ENCODE measurements at places on chromosomes 4 and X. TPM values are rescaled to one million over a fixed set of nuclear protein-coding genes. Genes with fewer than 3 reads are reported as not detected.
A peak's percentile ranks its signal among the peaks of the same experiment; 100 is the strongest.

DNA sequence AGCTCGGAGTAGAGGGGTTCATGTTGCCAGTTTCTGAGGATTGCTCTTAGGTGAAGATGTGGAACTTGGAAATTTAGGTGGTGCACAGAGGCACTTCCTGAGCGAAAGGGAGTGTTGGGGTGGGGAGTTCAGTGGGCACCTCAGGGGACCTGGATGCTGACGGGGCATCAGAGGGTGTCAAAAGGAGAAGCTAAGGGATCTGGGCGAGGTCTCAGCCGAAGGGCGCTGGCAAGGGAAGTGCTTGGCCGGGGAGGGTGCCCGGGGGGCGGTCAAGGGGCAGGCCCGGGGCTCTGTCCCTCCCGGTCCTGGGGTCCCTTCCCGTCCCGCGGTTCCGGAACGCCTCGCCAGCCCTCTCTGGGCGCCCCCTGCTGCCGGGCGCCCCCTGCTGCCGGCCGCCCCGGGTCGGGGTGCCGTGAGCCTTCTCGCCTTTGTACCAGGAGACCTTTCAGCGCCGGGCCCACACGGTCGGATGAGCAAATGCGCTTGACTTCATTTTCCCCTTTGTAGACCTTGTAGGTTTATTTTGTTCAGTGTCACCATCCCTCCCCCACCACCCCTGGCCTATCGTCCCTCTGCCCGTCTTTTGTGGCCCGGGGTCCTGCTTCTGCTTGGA, 3.0 kb upstream of the PHOX2B start:
- no peak for DNase-seq

DNA sequence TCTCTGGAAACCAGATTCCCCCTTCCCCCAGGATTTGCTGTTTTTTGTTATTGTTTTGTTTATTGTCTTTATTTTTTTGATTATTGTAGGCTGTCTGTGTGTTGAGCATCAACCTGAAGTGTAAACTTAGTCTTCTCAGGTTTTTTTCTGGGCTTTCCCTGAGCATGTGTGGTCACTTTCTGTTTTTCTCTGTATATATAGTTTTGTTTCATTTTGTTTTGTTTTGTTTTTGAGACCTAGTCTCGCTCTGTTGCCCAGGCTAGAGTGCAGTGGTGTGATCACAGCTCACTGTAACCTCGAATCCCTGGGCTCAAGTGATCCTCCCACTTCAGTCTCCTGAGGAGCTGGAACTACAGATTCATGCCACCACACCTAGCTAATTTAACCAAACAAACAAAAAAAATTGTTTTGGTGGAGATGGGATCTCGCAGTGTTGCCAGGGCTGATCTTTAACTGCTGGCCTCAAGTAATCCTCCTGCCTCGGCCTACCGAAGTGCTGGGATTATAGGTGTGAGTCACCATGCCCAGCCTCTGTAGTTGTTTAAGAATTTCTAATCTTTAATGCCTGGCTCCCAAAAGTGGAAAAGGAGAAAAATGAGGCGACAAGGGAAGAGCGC, 9.1 kb downstream of the IL13RA1 start:
- no peak for DNase-seq

Gene ERAS
- total RNA-seq: not detected

- no peak for DNase-seq
Observed at GRCh38 chr4:13988353-13989305, 361.1 kb upstream of the BOD1L1 start.

Gene NLGN4X
- total RNA-seq: not detected

GRCh38 chr4:53647547-53647946, 56.3 kb upstream of the LNX1 start:
- DNase-seq: no peak

DNA sequence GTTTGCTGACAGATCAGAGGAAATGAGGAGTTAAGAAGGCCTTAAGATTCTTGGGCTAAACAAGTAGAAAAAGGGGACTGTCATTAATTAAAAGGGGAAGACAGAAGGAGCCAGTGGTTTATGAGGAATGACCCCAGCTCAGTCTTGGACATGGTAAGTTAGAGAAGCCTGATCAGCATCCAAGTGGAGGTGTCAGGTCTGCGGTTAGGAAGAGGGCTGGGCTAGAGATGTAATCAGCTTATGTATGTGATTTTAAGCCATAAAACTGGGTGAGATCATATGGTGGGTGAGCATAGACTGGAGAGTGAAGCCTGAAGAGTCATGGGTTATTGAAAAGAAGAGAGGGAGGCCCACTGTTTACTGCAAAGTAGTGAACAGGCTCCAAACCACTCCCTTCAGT, 246.1 kb downstream of the NR3C2 start:
- DNase-seq: no peak

- no peak for DNase-seq
Observed at GRCh38 chr4:157057218-157057617, 18.7 kb upstream of the GLRB start.

DNA sequence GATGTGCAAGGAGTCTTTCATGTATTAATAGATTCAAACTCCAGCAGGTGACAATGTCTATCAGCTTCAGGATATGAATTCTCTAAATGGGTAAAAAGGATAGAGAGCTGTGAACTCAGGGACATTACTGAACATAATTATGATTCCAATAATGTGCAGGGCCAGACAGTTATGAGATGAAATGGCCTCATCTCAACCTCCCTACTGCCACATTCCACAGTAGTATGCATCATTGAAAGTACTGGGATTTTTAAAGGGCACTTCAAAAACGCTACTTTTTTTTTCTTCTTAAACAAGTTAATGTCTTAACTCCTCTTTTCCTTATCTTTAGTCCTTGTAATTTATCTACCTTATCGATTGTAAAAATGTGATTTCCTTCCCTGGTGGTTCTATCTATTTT, 202.0 kb downstream of the APBB2 start:
- no peak for DNase-seq

GRCh38 chr4:107255596-107255995, 219.5 kb upstream of the DKK2 start:
- no peak for DNase-seq

Gene CFAP47
- total RNA-seq: not detected

Gene SRPK3
- 0.09 TPM for total RNA-seq

Gene F11
- not detected for total RNA-seq

- DNase-seq: no peak
Observed at GRCh38 chr4:133156556-133156955, 7.5 kb downstream of the PCDH10 start.

DNA sequence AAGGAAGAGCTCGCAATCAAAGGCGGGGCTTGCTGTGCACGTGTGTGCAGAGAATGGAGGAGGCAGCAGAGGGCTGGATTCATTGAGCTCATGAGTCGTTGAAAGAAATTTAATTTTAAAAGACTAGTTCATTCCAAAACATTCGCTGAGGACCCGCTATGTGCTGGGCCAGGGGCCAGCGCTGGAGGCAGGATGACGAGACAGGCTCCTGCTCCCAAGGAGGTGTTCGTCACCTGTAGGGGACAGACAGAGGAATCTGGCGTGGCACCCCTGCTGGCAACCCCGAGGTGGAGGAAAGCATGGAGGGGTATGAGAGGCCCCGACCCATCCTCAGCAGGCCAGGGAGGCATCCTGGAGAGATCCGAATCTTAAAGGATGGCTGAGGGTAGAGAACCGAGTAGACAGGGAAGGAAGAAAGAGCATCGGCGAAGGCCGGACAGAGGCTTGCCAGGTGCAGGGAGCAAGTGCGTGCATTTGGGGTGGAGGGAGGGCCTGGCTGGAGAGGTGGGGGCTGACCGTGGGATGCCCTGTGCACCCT, 96.4 kb downstream of the CPZ start:
- no peak for DNase-seq

Gene TCP11X1
- total RNA-seq: not detected

DNA sequence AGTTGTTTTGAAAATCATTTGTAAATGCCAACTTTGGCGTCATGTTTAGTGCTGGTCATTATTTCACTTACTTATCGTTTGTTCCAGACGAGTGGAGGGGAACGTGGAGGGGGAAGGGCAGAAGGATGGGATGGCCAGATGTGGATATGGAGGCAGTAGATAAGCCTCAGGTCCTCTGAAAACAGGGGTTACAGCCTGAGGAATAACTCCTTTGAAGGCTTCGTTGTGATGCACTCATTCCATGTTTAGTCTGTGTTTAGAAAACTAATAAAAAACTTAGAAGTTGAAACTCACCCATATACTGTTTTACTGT, 1.1 kb downstream of the MOB1B start:
- peak; percentile 5 for DNase-seq

DNA sequence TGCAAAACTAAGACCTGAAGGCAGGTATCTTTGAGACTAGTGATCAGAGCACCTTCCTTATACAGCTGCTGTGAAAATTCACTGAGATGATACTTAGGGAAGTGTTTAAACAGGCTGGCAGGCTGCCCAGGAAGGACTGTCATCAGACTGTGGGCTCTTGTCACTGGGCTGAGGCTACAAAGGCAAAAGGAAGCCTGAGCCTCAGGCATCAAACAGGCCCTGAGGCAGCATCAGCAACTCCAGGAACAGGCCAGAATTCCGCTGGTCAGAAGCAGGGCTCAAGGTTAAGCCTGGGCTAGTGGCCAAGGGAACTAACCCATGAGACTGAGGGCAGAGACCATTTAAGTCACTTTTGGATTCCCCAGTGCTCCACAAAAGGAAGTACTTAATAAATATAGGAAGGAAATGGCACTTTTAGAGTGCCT, 12.8 kb downstream of the PJA1 start:
- no peak for DNase-seq

- DNase-seq: no peak
Observed at GRCh38 chr4:151760002-151760401, 805 bp downstream of the GATB start.

DNA sequence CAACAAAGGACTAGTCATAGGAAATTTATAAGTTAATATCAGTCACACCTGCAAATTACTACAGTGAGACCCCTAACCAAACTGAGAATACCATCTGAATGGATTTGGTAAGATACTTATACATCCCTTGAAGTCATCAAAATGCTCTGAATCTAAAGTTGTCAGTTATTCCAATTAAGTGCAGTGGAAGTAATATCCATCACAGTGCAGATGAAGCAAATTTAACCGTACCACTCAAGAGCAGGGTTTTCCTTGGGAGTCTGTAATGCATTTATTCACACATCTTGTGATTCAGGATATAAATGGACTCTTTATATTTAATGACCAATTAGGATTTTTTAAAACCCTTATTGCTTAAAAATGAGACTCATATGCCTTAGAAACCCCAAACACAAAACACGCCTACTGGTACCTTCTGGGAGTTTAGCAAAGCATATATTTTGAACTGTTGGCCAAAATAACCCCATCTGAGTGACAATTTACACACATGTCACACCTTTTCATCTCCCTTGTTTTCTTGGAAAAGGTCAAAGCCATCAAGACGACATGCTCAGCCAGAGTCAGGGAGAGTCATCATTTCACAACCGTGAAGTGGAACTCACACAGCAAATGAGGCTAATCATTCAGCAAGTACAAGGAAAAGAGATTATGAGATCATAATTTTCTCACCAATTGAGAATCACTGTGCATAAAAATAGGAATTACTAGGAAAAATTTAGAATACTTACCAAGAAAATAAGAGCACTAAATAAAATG, 303.7 kb downstream of the HNRNPD start:
- DNase-seq: no peak

Gene CT45A3
- not detected for total RNA-seq

DNA sequence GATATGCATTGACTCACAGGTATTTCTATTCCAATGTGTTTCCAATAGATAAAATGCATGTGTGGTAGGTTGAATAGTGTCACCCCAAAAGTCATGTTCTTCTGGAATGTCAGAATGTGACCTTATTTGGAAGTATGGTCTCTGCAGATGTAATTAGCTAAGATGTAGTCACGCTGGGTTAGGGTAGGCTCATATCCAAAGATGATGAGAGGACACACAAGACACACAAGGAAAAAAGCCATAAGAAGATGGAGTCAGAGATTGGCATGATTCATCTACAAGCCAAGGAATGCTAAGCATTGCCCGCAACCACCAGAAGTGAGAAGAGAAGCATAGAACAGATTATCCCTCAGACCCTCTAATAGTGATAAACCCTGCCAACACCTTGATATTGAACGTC, 17.5 kb downstream of the ZNF330 start:
- DNase-seq: no peak

Gene ARR3
- not detected for total RNA-seq

Gene COL4A6
- not detected for total RNA-seq

- peak; percentile 59 for DNase-seq
Observed at GRCh38 chr4:153468587-153468986, 2.4 kb downstream of the TMEM131L start.

DNA sequence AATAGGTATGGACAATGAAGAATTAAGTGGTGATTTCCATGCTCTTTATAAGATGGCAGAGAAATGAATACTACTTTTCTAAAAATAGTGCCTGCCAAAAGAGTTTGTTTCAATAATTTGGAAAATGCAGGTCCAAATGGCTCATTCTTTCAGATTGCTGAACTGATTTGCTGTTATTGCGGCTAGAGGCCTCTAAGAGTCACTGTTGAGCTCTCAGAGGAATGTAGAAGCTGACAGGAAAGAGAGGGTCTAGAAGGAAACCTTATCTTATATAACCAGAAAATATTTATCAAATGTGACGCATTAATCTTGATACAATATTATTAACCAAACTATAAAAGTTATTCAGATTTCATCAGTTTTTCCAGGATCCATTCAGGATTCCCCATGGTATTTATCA, 65.7 kb upstream of the PAGE1 start:
- DNase-seq: peak; percentile 14

DNA sequence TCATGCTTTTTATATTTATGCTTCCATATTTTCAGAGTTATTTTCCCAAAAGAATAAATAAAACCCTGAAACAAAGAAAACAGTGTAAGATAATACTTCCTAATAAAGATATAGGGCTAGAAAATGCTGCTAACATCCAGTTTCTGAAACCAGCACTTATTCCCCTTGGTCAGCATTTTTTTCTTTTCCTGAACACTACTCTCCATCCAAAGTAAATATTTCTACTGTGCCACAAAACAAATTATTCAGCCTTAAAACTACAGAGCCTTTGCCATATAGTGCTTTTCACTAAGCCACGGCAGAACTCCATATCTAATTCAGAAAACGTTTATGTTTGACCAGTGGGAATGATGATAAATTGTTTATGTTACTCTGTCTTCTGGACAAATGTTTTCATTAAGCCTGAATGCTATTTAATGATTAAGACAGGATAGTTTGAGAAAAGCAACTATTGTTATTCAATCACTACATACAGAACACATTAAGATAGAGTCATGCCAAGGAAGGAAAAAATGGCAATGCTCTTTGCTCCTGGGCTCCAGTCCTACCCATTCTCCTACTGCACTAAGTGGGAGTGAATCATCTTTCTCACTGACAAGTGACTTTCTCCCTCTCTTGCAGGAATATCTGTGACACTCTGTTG, 723.9 kb downstream of the FAT4 start:
- DNase-seq: no peak

DNA sequence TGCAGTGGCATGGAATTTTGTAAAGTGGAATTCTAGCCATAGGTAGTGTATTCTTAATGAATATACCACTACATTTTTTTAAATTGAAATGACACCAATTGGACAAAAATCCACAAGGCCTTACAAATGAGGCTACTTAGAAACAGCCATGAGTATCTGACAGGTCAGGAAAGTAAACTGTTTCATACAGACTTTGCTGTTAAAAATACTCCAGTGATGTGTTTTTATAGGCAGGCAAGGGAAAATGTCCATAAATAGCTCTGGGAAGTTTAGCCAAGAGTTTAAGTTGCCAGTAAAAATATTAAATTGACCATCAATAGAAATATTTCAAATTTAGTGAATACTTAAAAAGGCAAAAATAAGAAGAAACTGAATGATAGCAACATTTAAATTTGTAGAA, 41.8 kb upstream of the PDLIM5 start:
- DNase-seq: no peak

- DNase-seq: no peak
Observed at GRCh38 chrX:41870719-41871151, 52.6 kb downstream of the CASK start.

Gene DSPP
- total RNA-seq: not detected

Gene LNX1
- not detected for total RNA-seq
